ENCODE measurements at places on chromosomes 1 and 21.

- DNase-seq: no peak
These were observed 192.5 kb downstream of the FOXD2 start for GRCh38 chr1:47630346-47630745.

DNA sequence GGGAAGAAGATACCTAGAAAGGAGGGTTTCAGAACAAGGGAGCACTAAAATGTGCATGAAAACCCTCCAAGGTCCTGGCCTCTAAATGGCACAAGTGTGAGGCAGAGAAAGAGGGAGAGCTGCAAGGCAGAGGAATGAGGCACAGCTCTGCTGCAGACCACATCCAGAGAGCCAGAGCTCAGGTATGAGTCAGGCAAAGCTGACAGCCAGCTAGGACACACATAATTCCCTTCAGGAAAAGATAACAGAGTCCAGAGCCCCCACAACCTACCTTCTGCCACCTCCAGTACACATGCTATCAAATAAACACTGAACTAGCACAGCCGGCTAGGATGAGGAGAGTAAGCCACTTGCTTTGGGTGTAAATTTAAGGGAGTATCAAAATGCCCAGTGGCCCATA is 62.2 kb downstream of the HSF2BP start:
- DNase-seq: no peak

- no peak for DNase-seq
These were observed 540 bp downstream of the CD55 start for GRCh38 chr1:207321790-207322645.

DNA sequence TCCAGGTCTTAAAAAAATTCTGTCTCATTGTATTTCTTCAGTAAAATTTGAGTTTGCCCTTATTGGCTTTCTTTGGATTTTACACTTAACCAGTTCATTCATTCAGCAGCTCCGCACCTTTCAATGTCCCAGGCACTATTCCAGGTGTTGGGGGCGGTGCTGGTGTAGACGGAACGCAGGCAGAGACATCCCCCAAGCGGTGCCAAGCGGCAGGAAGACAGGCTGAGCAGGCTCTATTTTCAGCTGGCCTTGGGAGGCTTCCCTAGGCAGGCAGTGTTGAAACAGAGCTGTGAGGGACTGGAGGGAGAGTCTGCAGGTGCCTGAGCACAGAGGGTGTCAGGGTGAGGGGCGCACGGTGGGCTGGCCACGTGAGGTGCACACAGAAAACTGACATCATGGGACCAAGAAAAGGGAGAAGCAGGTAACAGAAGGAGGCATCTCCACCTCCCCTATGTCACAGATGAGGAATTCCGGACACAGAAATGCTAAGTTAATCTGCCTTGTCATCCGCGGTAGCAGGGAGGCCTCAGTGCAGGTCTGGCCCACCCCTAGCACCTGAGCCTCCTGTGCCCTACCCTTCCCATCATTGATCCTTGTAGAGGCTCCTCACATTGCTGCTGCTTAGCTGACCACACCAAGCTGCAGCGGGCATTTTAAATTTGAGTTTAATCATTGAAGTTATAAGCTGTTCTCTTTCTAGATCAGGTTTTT is 40.8 kb downstream of the SLC37A1 start:
- peak; percentile 6 for DNase-seq

DNA sequence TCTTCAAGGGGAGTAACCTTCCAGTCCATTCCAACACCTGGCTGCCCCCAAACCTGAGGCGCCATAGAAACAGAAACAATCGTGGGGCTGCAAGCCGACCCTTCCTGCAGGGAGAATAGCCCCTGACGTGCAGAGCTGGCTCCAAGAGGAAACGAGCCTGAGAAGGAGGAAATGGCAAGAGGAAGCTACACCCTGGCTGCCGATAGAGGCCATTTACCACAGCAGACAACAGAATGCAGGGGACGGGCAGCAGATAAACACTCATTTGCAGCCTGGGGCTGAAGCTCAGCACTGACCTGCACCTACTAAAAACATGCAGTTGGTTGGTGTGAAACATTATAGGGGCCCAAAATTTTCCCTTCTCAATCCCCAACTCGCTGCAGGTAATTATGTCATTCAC is 8.7 kb upstream of the TDRD10 start:
- peak; percentile 51 for DNase-seq

DNA sequence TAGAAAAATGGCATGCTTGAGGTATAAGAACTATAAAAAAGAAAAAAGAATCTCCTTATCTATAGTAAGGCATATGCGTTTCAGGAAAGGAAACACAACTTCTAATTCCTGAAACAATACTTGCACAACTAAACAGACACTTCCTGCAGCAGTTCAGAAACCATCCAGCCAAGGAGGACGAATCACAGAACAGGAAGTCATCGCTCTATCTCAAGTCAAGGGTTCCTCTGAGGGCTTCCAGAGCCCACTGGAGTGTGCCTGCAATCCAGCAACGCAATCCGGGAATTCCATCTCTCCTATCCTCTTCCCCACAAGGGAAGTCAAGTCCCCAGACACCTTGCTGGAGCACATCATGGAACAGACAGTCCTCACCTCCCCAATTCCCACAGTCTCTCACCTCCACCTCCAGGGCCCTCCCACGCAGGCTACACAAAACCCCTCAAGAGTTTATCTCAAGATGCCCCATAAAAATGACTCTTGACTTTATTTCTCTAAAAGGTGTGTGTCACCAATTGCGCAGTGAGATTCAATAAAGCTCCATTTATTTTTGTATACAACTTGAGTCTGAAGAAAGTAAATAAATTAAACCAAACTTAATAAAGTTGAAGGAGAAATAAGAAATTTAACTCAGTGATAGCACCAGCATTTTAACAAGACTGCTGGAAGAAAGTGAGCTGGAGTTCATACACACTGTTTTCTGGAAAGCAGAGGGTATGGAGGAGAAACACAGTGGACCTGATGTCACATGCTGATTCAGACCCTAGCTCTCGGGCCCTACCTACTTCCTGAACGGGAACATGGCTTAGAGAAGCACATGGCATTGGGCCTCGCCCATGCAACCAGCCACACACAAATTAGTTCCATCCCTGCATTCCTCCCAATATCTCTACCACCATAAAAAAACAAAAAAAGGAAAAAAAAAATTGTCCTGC is 39.9 kb downstream of the SIPA1L2 start:
- DNase-seq: no peak

DNA sequence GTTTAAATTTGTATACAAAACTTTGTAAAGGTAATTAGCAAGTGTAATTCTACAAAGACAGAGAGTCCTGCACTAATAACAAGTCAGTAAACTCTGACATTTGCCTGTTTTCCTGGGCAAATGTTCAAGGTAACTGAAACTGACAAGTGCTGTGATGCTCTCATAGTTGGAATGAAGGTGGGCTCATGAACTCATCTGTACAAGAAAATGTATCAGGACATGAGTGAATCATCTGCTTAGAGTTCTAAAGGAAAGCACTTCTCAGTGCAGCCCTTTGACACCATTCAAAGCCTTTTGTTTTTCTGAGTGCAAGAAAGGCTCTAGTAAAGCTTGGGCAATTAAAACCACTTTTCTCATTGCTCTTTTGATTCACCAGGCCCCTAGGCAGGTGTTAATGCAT is 91.5 kb downstream of the UROD start:
- DNase-seq: no peak

GRCh38 chr1:39047374-39048229 is 21.5 kb downstream of the NDUFS5 start:
- peak; percentile 68 for DNase-seq

DNA sequence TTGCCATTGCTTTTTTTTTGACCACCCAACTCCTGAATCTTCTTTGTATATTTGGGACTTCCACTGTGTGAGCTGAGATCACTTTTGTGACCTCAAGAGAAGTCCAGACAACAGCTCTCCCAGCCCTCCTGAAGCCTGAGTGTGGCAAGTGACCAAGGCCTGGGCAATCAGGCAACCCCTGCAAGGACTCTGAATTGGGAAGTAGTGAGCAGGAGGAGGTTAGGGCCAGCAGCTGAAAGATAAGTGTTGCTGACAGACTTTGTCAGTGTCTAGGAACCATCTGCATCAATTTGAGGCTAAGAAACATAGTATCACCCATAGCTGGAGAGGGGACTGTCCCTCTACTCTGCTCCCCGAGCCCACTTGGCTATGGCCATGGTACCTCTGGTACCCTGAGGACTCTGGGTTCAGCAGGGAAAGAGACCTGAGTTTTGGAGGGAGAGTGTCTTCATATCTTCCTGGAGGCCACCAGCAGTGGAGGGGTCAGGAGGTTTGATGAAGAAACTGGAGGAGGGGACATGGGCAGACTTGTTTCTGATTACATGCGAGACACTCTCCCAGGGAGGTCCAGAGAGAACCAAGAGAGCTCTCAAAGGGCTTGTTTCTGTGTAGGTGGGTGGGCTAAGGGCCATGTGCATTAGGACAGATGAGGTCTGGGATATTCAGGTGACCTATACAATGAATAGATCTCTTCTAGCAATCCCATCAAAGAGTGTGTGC is 147.0 kb upstream of the DNAH14 start:
- DNase-seq: no peak

DNA sequence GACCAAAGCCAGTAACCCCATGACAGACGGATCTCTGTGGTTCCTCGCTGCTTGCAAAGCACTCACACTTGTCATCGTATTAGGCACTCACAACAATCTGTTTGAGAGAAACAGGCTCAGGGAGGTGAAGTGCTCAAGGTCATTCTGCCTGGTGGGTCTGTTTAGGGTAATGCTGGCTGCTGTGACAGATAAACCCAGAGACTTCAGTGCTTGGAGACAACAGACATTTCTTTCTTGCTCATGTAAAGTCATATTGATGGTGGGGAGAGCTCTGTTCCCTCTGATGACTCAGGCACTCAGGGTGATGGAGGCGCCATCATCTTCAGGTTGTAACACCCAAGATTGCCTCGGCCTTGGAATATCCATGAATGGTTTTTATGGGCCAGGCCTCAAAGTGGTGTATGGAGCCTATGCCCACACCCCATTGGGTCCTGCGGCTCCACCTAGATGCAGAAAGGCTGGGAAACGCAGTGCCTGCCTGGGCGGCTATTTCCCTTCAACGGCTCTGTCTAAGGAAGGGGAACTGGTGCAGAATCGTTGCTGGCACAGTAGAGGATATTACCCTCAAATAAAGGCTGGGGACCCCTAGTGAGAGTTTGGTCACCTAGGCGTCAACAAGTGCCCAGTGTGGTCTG is 71.6 kb upstream of the SELENON start:
- no peak for DNase-seq

DNA sequence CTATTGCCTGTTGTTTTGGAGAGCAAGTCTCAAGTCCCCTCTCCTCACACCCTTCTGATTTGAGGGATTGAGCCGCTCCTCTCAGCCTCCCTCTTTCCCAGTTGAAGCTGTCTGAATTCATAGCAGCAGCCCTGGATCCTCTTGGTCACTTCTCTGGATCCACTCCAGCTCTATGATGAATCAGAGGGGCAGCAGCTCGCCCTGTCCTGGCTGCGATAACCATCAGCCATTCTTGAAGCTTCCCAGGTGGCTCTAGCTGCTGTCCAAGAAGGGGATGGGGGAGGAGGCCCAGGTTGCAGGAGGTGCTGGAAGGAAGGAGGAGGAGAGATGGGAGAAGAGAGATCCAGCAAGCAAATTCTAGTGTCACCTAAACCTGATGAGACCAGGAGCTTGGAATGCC is 31.3 kb downstream of the WNT4 start:
- peak; percentile 81 for DNase-seq

GRCh38 chr1:21077085-21077484 is 99.6 kb downstream of the EIF4G3 start:
- no peak for DNase-seq

DNA sequence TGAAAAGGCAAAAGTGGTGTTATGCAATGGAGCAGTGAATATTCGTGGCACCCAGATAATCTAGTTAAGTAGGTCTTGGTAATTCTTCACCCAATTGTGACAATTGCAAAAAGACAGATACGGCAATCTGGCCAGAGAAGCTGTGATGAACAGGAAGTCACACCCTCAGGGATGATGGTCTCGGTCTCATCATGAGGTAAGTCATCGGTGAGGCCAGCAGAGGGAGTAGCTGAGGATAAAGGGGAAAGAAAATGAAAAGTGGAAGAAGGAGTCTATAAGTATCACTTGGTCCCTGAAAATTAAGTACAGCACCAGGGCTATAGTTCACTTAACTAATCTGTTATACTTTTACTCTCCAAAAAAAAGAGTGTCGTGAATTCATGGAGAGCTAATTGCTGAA is 258.8 kb upstream of the NCAM2 start:
- DNase-seq: no peak

DNA sequence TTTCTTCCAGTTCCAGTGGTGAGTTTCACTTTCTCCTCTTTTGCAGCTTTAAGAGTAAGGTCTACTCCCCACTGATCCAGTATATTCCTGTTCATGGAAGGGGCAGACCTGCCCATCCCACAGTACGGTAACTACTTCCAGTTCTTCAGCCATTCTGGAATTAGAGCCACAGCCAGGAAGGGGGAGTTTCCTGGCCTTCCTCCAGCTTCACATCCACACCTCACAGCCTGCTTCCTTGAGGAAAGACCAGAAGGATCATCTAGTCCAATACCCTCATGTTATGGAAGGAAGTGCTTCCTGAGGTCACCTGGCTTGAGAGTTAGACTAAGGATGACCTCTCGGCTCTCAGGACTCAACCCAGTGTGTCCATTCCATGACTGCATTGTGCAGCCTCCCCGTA is 597.8 kb downstream of the KIF26B start:
- no peak for DNase-seq

GRCh38 chr1:112418099-112418892 is 22.3 kb downstream of the CTTNBP2NL start:
- DNase-seq: no peak

DNA sequence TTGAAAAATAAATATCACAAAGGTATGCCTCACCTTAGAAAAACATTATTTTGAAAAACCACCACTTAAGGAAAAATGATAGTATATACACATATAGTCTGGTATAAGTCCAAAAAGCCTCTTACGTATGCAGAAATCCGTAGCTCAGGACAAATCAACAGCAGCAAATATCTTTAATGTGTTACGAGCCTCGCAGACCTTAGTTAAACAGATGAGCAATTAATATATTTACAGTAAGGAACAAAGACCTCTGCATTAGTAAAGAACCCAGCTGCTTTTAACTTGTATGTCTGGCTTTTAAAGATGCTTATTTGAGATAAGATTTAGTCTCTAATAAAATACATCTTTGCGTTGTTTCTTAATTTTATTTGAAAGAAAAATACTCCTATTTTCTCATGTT is 79.9 kb upstream of the CHRM3 start:
- no peak for DNase-seq

DNA sequence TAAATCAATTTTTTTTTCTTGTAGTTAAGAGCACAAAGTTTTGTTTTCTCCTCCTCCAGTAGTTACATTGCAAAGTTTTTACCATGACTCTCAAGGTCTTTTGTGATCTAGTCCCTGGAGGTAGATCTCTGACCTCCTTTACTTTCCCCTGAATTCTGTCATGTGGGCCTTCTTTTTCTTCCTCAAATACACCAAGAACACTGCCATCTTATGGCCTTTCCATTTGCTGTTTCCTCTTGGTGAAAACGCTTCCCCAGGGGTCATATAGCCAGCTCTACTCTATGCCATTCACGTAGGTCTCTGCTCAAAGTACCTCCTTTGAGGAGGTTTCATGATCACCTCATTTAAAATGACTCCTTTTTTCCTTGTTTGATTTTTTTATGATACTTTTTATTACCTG is 2.7 kb downstream of the DDX20 start:
- DNase-seq: no peak
